Stimulated activated CD4-positive, alpha-beta T cell treated with anti-CD3 and anti-CD28 coated beads, Interleukin-1b, Interleukin-23, amount 100 ng/mL, for 1 hour (primary cell): ENCODE measurements at places on chromosomes 12 and 14.

DNA sequence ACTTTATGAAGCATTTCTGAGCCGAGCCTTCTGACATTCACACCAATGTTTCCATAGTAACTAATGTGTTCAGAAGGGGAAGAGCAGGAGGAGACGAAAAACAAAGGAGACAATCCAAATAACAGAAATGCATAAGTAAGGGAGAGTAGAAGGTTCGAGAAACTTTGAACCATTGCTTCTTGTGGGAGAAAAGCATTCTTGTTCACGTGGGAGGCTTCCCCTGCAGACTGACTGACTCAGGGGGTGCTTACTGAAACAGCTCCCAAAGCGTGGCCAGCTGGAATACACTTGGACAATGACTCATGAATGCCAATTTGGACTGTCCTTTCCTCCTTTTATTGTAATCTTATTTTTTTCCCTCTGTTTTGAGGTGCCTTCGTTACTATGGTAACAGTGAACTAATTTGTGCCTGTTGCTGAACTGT, 73.9 kb downstream of the NEDD1 start:
- no peak for DNase-seq

GRCh38 chr14:95494456-95494855, 22.0 kb downstream of the SYNE3 start:
- DNase-seq = no peak

GRCh38 chr14:68395604-68396003, 397.3 kb downstream of the ZFP36L1 start:
- DNase-seq = no peak

DNA sequence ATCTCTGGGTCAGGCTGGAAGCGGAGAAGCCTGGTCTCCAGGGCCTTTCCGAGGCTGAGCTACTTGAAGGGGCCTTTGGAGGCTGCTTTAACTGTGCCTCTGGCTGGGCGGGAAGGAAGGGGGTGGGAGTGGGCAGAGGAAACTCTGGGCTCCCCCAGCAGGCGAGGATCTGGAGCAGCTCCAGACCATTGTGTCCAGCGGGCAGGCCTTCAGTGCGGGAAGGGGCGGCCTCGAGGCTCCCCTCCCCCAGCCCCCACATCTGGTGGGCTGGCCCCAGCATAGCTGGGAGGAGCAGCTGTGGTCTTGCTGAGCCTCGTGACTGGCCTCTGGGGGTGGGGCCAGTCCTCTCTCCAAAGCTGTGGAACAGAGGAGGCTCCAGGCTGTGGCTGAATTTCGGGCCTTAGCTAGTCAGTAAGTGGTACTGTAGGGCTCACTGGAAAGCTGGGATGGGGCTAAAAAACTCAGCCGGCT, 3.4 kb downstream of the TAMALIN start:
- DNase-seq = no peak

GRCh38 chr12:98446060-98446459, 69.3 kb upstream of the TMPO start:
- no peak for DNase-seq

DNA sequence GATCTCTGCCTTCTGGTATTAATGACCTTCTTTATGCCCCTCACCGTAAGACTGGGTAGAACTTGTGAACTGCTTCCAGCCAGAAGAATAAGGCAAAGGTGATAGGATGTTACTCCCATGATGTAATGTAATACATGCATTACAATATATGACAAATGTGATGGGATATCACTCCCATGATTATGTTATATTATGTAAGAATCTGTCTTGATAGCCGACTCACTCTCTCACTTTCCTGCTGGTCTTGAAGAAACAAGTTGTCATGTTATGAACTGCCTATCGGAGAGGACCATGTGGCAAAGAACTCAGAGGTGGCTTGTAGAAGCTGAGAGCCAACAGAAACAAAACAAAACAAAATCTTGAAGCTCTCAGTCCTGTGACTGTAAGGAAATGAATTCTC, 30.6 kb upstream of the OSBPL8 start:
- DNase-seq = no peak

DNA sequence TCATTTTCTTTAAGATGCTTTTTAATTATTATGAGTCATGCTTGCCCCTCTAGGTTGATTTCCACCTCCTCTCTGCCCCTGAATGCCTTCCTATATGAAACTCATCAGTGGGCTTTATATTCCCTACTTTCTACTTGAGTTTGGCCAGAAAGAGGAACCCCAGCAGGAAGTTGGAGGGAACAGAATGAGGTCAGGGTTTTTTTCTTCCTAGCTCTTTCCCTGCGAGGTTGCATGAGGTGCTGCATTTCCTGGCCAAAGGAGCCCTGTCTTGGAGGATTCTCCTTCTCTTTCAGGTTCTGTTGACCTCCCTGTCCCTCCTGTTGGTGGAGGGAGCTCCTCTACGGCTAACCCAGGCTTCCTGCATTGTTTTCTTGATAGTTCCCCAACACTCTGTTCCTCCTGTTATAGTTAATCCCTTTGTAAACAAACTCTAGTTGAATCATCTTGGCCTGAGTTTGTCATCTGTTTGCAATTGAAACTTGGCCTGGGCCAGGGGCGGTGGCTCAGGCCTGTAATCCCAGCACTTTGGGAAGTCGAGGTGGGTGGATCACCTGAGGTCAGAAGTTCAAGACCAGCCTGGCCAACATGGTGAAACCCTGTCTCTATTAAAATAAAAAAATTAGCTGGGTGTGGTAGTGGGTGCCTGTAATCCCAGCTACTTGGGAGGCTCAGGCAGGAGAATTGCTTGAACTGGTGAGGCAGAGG, 15.3 kb upstream of the SPIC start:
- no peak for DNase-seq

DNA sequence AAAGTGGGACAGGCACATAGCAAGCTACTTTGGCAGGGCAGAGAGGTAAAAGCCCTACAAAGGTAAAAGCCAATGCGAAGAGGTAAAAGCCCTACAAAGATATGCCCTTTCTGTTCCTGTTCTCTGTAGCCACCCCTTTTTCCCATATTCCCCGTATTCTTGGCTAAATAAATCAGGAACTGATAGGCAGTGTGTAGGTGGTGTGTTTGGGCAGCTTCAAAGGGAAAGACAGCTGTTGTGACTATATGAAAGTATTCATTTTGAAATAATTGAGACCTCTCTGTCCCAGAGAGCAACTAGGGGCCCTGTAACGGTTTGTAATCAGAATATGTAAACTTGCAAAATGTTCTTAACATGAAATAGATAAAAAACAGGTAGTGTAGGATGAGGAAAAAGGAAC, 11.3 kb upstream of the SLC41A2 start:
- no peak for DNase-seq

DNA sequence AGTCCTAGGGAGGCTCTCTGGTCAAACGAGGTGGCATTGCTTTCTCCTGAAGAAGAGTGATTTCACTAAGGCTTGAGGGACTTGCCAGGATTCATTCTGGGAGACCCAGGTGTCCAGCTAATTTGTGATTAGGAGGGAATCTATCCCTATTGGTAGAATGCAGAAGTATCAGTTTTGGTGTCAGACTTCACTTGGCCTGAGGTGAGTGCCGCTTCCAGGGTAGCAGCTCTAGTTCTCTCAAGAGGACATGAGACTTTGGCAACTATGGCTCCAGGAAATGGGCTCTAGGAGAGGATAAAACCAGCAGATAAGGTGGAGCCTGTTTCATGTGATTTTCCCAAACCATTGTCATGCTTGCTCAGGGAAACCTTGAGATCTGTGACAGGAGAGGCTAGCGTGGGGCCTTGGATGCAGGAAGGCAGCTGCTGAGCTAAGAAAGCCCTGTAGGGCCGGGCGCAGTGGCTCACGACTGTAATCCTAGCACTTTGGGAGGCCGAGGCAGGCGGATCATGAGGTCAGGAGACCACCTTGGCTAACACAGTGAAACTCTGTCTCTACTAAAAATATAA, 11.6 kb upstream of the TMEM117 start:
- no peak for DNase-seq

GRCh38 chr12:5966486-5967095, 21.5 kb upstream of the ANO2 start:
- no peak for DNase-seq

DNA sequence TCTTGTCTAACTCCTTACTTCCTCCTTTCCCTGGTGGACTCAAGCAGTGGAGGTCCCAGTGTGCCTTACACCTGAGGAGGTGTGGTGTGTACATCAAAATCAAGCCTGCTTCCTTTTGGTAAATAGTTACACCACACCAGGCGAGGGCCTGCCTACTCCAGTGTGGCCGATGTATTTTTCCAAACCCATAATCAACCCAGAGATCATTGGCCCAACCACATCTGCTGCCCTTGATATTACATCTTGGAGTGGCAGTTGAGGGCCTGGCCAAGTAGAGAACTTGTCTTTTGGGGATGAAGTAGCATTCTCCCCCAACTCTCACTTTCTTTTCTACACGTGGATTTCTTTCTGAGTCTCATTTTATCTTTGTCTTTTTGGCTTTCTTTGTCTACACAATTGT, 187.4 kb downstream of the EFCAB11 start:
- DNase-seq = no peak

GRCh38 chr14:64507376-64508156, 3.0 kb downstream of the ZBTB1 start:
- no peak for DNase-seq

DNA sequence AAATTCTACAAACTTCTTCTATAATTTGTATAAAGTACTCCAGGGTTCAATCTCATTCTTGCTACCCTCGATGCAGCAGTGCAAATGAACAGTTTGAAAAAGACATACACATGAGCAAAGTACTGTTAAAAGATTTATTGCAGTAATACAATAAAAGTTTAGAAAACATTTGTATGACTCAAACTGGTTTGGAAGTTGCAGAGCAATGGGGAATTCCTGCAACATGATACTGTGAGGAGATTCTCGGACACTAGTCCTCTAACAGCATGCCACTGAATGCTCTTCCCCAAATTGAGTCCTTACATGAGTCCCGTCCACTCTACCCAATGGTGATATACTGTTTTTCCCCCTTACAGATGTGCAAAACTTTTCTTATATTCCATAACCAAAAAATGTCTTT, 45.4 kb downstream of the ATG14 start:
- no peak for DNase-seq
